ENCODE measurements at places on chromosomes 7 and 10.
A peak's percentile ranks its signal among the peaks of the same experiment; 100 is the strongest.

GRCh38 chr10:98131619-98132018 lies 2.8 kb upstream of the R3HCC1L start:
- DNase-seq: no peak

- DNase-seq: no peak
Measured at GRCh38 chr10:8794860-8795259, 740.4 kb downstream of the GATA3 start.

DNA sequence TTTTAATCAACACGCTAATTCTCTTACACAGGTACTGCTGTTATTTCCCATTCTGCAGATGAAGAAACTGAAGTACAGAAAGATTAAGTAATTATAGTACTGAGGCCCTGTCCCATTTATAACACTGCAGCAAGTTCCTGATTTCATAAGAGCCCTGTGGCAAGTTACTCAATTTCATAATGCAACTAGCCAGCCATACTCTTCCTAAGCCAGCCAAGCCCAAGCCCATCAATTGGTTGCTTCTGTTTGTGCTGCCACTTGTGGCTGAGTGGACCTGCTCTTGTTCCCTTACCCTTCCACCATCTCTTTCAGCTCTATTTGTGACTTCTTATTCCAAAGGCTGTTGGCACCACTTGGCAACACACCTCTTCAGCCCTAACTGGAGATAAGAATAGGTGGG lies 19.7 kb upstream of the PRPF18 start:
- no peak for DNase-seq

GRCh38 chr7:36217211-36217960 lies 64.3 kb downstream of the EEPD1 start:
- no peak for DNase-seq

- DNase-seq: no peak
Measured at GRCh38 chr7:112452102-112452888, 2.0 kb downstream of the IFRD1 start.

DNA sequence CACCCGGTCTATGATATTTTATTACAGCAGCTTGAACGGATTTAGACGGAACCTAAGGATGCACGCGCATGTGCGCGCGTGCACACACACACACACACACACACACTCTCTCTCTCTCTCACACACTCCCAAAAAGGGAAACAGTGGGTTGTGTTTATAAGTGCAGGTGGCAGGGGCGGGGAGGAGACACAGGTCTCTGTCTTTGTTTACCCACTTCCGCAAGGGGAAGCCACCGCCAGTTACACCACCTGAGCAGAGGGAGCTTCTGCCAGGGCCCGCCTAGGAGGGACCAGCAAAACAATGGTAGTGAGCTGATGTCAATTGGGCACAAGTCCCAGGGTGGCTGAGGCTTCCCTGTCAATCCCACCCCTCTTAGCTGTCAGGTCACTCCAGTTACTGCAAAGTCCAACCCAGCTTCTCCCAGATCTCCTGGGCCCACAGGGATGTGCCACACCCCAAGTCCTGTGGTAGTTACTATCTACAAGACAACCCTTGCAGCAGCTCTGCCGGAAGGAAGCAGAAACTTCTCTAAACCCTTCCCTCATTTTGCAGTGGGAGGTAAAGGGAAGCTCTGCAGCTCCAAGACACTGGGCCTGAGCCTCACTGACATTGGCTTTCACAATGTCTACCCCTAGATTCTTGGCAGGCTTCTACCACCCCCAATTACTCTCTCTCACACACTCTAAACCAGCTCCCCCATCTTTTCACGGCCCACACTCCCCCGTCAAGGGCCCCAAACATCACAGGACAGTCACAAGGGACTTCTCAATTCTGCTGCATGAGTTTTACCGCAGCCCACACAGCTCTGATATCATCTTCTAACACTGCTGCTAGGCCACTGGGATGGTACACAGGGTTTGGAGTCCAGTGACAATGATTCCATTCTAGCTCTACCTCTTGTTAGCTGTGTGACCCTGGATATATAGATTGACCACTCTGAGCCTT lies 17.6 kb downstream of the ANXA11 start:
- peak; percentile 56 for DNase-seq

DNA sequence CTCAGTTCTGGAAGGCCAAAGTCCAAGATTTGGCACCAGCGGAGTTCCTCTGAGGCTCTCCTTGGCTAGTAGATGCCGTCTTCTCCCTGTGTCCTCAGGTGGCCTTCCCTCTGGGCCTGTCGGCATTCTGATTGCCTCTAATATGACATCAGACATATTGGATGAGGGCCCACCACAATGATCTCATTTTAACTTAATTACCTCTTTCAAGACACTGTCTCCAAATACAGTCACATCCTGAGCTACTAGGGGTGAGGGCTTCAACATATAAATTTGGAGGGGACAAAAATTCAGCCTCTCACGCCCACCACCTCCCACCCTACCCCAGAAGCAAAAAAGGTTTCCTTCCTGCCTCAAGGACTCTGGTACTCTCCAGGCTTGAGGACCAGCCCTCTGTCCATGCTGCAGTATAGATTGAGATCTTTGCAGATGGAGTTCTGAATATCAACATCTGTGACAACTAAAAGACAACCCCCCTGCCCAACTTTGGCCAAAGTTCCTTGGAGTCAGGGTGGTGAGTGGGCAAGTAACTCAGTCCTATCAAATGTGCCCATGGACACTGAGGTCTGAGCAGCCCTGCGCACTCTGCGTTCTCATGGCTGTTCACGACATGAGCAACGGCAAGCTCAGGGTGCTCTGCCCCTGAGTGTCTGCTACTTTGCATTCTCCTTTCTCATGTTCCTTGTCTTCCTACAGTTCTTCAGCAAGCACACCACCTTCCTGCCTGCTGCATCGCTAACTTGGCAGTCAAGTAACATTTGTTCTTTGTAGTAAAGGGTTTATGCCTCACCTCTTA lies 11.5 kb downstream of the TMEM176B start:
- no peak for DNase-seq

GRCh38 chr10:107104026-107104652 lies 60.4 kb downstream of the SORCS1 start:
- DNase-seq: no peak
